ENCODE measurements at places on chromosomes 5 and 9.

- DNase-seq, result no peak
Measured at GRCh38 chr9:109520475-109521132, 22.5 kb upstream of the PTPN3 start.

DNA sequence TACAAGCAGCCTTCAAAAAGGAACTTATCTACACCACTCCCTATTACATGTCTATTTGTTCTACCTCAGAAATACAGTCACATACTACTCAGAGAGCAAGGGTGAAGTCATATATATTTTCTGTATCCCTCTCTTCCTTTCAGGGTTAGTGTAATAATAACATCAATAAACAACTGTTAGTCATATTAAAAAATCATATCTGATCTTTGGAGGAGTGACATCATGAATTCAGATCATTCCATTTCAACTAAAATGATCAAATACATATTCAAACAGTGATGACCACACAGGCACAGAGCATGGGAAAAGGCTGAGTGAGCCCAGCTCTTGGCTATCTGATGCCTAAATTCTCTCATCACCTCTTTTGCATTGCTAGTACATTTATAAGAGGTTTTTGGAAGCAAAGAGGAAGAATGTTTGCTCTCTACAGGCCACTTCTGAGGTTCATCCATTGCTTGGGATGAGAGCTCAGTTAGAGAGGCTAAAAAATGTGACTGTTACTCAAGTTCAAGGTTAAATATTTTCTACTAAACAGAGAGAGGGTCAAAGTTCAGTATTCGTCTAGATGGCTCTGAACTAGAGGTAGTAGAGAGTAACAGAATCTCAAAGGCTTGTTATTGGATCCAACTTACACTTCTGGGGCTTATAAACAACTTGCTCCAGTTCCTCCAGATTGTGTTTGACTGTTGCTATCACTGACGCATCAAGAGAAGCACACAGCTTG, 39.0 kb downstream of the RIGI start:
- DNase-seq, result no peak

DNA sequence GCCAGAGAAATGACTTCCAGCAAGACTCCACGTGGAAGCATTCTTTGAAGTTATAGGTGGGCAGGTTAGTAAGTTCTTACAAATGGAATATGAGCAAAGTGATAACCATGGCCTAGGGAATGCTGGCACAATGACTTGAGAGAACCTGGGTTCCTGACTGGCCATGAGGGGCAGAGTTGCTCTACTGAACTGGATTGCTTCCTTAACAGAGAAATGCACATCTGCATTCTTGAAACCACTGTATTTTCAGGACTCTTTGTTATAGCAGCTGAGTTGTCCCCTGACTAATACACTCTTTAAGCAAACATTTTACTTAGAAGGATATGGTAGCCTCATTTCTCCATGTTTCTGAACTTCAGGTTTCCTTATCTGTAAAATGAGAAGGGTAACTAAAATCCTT, 108.3 kb upstream of the GNA14 start:
- no peak for DNase-seq

GRCh38 chr9:1386420-1386819, 336.3 kb downstream of the DMRT2 start:
- no peak for DNase-seq

- no peak for DNase-seq
Measured at GRCh38 chr5:172640139-172640538, 924 bp upstream of the NEURL1B start.
